Muscle of arm (tissue), 14 donors: ENCODE measurements at places on chromosomes 13 and 19. TPM values are rescaled to one million over a fixed set of nuclear protein-coding genes. Genes with fewer than 3 reads are reported as not detected.

Gene ACTMAP
- polyA plus RNA-seq = 6.3 TPM

DNA sequence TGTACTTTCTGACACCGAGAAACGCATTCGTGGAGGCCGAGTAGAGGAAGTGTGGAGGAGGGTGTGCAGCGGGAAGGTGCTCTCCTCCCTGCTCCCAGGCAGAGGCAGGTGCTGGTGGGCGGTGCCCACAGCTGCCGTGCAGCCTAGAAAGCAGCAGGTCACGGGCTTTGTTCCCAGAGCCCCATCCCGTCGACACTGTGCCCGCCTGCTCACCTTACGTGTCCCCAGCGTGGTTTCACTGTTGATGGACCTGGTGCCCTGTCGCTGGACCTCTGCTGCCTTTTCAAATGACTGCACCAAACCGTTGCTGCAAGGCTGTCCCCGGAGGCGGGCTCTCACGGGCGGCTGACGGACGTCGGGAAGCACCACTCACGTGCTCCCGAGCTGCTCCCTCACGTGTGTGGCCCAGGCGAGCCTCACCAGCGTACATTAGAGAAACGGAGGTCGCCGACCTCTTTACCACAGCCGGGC is 20.8 kb downstream of the PLEKHJ1 start:
- no peak for DNase-seq

Gene ZNF554
- 6.4 TPM for polyA plus RNA-seq

DNA sequence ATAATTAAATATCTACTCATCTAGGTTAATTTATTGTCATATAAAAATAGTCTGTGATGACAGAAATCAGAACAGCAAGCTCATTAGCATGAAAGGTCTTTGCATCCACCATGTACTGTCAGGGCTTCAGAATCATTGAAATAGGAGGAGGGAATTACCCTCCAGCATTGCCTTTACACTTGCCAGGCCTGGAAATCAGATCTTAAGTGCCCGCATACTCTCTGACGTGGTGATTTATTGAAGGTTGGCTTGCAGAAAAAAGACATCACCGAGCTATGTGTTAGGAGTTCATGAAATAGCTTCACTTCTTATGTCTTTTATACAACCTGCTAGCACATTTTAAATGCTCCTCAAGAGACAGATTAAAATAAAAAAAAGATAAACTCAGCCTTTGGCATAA is 661.7 kb upstream of the SLITRK1 start:
- DNase-seq = no peak

- DNase-seq = no peak
Measured at GRCh38 chr13:104098421-104098820, 1032.2 kb upstream of the SLC10A2 start.

DNA sequence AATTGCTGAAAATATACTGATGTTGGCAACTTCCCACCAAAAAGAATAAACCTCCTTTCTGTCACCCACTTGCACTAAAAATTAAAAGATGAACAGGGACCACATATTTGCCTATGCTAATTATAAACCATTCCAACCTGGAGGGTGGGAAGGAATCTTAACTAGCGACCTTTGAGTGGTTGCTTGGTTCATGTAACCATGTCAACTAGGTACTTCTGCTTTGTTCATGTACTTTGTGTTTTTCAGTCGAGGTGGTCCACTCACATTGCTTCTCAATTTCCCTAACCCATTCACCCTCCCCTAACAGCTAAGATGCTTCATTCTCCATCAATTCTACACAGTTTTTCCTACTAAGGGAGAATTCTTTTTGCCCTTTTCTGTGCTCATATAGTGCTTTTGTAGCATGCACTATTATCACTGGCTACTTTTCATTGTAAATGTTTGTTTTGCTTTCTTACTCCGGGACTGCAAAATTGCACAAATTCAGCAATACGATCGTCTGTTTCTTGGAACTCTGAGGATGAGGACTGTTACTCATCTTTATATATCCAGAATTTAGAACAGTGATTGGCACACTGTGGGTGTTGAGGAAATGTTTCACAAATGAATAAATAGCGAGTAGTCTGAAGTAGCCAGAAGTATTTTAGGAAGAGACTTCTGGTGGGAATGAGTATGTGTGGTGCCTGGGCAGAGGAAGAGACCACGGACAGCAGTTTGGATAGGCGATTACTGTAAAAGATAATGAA is 187.5 kb downstream of the GPC6 start:
- no peak for DNase-seq

GRCh38 chr13:34412295-34412694 is 529.8 kb upstream of the NBEA start:
- no peak for DNase-seq

Gene MBD3L3
- polyA plus RNA-seq = not detected

- DNase-seq = no peak
Measured at GRCh38 chr19:48354332-48354992, 9.3 kb downstream of the TMEM143 start.

DNA sequence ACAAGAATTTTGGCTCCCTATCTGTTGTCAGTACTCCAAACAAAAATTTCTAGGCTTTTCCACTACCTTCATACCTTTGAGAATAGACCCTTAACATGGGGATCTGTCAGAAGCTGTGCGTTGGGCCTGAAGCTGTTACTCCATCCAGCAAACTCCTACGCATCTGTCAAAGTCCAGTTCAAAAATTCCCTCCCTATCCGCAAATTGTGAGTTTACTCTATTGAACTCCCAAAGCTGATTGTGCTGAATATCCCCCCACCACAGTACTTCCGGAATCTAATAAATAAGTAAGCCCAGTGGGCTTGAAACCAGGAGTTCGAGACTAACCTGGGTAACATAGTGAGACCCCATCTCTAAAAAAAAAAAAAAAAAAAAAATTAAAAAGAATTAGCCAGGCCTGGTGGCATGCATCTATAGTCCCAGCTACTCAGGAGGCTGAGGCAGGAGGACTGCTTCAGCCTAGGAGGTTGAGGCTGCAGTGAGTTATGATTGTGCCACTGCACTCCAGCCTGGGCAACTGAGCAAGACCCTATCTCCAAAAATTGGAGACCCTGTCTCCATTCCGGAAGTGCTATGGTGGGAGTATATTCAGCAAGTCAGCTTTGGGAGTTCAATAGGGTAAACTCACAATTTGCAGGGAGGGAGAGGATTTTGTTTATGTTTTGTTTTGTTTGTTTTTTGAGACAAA is 930 bp upstream of the FBN3 start:
- no peak for DNase-seq

DNA sequence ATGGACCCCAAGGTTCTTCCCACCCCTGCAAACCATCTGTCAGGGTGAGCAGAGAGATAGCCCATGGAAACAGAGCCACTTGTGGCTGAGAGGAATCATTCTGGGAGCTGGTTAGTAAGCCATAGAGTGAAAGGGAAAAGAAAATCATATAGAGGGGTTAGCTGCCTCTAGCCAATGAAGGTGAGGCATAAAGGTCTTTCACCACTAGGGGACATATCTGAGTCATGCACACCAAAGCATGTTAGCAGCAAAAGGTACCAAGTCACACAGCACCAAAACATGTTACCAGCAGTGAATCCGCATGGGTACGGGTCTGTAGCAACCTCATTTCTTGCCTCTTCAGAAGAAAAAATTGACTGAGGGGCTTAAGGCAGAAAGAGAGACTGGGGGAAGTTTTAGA is 76.7 kb upstream of the ZNF43 start:
- no peak for DNase-seq

Gene TNNT1
- polyA plus RNA-seq = 737 TPM

GRCh38 chr19:39858541-39858940 is 12.4 kb upstream of the FBL start:
- peak; percentile 66 for DNase-seq

Gene BLOC1S3
- 9.1 TPM for polyA plus RNA-seq

Gene ZNF763
- 2.7 TPM for polyA plus RNA-seq

DNA sequence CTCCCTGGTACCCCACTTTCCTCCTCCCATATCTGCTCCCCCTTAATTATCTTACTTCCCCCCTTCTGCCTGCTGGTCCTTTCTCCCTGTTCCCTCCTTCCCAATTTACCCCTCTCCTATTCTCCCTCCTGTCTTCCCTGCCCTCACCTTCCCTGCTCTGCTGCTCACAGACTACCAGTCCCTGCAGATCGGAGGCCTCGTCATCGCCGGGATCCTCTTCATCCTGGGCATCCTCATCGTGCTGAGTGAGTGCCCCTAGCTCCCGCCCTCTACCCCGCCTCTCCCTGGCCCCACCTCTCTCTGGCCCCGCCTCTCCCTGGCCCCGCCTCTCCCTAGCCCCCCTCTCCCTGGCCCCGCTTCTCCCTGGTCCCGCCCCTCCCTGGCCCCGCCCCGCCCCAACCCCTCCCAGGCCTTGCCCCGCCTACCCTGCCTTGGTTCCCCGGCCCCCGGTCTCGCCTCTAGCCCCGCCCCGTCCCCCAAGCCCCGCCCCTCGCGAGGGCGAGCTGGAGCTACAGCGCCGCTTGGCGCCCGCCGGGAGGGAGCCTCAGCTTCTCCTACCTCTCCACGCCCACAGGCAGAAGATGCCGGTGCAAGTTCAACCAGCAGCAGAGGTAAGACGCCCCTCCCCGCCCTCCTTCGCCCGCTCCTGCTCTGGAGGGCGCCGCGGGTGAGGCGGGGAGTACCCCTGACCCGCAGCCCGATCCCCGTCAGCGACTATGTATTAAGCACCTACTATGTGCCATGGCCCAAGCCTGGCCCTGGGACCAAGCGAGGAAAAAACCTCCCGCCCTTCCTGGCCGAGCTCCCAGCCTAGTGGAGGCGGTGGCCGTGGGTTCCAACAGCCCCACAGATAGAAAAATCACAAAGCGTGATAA is 1.9 kb upstream of the FXYD7 start:
- peak; percentile 74 for DNase-seq

DNA sequence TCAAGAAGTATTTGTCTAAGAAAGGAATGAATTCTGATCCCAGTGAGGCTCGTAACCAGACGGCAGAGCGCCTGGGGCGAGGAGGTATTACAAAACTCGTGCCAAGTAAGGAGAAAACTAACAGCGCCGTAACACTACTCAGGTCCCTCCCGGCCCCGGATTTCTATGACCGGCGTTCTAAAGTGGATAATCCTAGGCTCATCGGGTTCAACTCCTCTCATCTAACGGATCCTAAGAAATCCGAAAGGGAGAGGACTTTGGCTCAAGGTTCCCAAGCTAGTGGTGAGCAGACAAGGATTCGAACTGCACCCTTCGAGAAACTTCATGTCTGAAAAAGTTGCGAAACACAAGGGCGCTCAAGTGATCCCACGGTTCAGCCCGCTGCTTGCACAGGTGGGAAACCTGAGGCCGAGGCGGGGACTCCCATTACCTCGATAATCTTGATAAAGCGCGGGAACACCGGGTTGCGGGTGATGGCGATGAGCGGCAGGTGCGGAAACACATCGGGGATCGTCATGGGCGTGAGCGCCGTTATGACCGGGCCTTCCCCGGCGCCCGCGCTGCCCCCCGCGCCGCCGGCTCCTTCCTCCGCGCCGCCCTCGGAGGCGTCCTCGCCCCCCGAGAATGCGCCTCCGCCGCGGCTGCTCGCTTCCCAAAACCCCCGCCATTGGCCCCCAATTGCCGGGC is 529 bp downstream of the LONP1 start:
- no peak for DNase-seq

- DNase-seq = no peak
Measured at GRCh38 chr13:89726690-89727435, 1620.6 kb upstream of the MIR17HG start.

Gene RGCC
- 28.7 TPM for polyA plus RNA-seq

DNA sequence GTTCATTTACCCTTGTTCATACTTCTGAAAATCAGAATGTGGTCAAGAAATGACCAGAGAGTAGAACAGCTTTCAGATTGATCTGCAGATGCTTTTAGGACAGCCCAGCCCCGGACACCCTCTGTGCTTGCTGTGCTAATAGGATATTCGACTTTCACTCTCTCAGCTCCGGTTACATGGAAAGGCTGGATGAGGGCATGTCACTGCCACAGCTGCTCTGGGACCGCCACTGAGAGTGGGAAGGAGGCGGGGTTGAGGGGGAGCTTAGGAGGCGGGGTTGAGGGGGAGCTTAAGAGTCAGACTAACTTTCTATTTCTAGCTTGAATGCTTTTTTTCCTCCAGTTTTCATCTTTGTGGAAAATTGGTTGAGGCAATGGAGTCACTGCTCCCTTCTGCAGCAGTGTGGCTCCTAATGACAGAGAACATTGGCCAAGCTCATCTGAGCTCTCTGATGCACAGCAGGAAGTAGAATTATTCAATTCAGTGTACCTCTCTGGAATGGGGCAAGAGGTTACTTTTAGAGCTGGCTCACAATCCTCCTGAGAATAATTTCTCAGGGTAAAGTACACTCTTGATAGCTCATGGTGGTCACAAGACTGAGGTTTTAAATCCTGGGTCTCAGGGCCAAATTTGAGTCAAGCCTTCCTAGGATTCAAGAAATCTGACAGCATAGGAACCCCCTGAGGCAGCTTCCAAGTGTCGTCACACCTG is 74.6 kb upstream of the NPAS1 start:
- peak; percentile 87 for DNase-seq

GRCh38 chr13:31880851-31881494 is 141.6 kb downstream of the RXFP2 start:
- DNase-seq = no peak

Gene TMEM38A
- 121 TPM for polyA plus RNA-seq

DNA sequence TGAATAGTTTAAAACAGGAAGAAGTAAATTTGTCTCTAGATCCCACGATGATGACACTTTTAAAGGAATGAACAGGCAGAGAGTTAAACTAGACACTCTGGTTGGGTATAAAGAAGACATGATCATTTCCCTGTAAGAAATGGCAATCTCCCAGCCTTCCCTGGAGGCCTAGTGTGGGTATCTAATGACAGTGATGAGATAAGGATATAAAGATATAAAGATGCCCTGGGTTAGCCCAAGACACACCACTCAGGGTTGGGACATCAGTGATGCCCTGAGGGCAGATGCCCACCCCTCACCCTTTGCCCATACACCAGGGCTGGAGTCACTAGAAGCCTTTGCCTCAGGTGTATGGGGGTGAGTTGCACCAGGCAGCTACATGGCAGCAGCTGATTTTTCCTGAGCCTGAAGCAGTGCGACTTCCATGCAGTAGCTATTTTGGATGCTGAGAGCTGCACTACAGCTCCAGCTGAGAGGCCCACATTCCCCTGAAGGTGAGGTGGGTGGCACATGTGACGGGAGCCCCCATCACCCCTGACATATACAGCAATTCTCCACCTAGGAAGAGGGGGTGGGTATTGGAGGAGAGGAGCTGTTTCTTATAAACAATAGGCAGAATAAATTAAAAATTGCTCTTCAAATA is 177.5 kb downstream of the NDFIP2 start:
- no peak for DNase-seq

GRCh38 chr19:18029617-18030338 is 21.8 kb downstream of the ARRDC2 start:
- DNase-seq = no peak

Gene CDX2
- polyA plus RNA-seq = 15.9 TPM

DNA sequence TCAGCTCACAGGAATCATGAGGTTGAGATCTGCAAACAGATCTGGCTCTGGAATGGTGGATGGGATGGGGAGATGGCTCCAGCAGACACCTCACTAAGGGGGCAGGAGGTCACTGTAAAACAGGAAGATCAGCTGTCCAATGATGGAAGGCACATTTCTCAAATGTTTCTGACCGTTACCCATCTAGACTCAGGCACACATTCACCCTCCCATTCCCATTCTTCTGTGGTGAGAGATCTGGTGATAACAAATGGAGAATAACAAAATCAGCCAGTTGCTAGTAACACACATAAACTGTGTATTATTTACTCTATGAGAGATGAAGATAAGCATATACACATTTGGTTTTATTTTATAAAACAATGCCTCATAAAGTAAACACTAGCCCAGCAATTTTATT is 235.9 kb downstream of the TSHZ3 start:
- DNase-seq = no peak
